Endodermal cell (in vitro differentiated cells): ENCODE measurements at places on chromosomes 11 and 22. TPM values are rescaled to one million over a fixed set of nuclear protein-coding genes. Genes with fewer than 3 reads are reported as not detected.

The SYT9 gene
- 1.9 to 2.2 TPM (median 2.2 TPM) in 3 replicates for total RNA-seq

DNA sequence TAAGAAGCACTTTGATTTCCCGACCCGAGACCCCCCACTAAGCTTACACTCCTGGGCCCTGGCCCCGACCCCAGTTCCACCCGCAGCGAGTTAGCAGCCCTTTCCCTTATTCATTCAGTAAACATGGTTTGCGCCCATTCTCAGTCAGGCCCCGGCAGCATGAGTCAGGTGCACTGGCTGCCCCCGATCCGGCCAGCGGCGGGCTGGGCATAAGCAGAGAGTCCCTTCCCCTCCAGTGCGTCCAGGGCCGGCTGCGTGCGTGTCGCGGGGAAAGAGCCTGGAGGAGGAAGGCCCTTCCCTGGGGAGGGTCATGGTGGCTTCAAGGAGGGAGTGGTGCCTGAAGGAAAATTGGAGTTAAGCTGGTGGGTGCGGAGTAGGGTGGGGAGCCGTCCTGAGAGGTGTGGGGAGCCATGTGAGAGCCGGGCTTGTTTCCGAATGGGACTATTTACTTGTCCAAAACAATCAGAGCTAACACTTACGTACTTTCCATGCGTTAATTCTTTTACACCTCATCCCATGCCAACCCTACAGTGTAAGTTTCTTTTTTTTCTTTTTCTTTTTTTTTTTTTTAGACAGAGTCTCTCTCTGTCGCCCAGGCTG is 657 bp downstream of the IGHMBP2 start:
- no peaks in the 10 kb centered on the region for H3K4me1 ChIP-seq
- H3K27ac ChIP-seq, result no peak overlapping the region
- DNase-seq, result no peak
- H3K36me3 ChIP-seq, result peaks cover 35% of the 10 kb centered on the region
- H3K27me3 ChIP-seq, result no peaks in the 10 kb centered on the region

DNA sequence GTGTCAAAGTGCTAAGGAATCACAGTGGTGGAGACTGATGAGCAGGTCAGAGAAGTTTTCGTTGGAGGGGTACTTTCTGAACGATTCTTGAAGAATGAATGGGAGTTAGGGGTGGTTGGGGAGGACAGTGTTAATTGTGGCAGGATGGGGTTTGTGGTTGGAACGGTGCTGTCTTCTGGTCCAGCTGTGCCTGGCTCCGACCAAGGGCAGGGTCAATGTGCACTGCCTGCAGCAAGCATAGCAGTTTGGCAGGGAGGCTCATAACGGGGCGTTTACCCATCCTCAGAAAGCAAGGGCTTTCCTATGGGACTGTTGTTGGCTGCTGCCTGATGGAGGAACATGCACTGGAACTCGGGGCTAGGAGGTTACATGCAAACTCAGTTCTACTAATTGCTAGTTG is 265.8 kb downstream of the KIRREL3 start:
- H3K4me1 ChIP-seq, result peaks cover 3% of the 10 kb centered on the region
- H3K27me3 ChIP-seq, result no peaks in the 10 kb centered on the region
- no peak overlapping the region for H3K4me3 ChIP-seq
- no peaks in the 10 kb centered on the region for H3K36me3 ChIP-seq
- no peak for DNase-seq

DNA sequence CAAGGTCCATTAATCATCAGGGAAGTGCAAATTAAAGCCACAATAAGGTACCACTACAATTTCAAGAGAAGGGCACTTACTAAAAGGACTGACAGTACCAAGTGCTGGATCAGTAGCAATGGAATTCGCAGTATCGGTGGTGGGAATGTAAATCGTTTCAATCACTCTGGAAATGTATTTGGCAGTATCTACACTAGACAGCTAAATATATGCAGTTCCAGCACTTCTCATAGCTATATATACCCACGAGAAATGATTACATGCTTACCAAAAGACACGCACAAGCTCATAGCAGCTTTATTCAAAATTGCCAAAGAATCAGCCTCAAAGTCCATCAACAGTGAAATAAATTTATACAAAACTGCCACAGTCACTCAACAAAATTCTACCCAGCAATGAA is 4.4 kb upstream of the ZNF280B start:
- H3K4me1 ChIP-seq, result no peaks in the 10 kb centered on the region
- H3K27me3 ChIP-seq, result peaks cover 33% of the 10 kb centered on the region
- H3K27ac ChIP-seq, result no peak overlapping the region
- no peaks in the 10 kb centered on the region for H3K36me3 ChIP-seq
- DNase-seq, result no peak
- H3K4me3 ChIP-seq, result no peak overlapping the region

- peaks cover 21% of the 10 kb centered on the region for H3K36me3 ChIP-seq
- H3K4me1 ChIP-seq, result peaks cover 7% of the 10 kb centered on the region
- no peaks in the 10 kb centered on the region for H3K27me3 ChIP-seq
- H3K27ac ChIP-seq, result no peak overlapping the region
- H3K4me3 ChIP-seq, result no peak overlapping the region
Measured at GRCh38 chr11:934527-934926, 8.9 kb downstream of the AP2A2 start.

The MAPK11 gene
- total RNA-seq, result 0.23 to 0.33 TPM (median 0.32 TPM) in 3 replicates

GRCh38 chr22:31602259-31602952 is 59.6 kb downstream of the PISD start:
- no peaks in the 10 kb centered on the region for H3K27me3 ChIP-seq
- H3K4me3 ChIP-seq, result no peak overlapping the region
- H3K36me3 ChIP-seq, result no peaks in the 10 kb centered on the region

DNA sequence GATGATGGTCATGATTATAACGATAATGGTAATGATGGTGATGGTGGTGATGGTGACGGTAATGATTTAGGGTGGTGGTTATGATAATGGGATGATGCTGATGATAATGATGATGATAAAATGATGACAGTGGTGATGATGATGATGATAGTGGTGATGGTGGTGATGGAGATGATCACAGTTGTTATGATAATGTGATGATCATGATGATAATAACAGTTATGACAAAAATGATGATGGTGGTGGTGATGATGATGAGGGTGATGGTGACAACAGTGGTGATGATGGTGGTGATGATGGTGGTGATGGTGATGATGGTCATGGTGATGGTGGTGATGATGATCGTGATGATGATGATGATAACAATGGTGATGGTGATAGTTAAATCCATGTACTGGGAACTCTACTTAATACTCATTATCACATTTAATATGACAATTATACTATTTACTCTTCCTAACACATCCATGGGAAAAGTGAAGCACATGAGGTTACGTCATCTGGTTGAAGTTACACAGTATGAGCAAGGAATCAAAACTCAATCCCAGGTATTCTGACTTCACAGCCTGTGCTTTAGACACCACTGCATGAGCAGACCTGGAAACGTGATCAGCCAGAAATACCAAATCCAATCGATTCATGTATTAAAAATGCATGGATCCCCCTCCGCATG is 322.2 kb downstream of the BRD1 start:
- H3K4me3 ChIP-seq, result no peak overlapping the region
- H3K27ac ChIP-seq, result no peak overlapping the region
- no peaks in the 10 kb centered on the region for H3K27me3 ChIP-seq
- no peaks in the 10 kb centered on the region for H3K36me3 ChIP-seq

GRCh38 chr22:45127866-45128265 is 35.9 kb upstream of the NUP50 start:
- no peak overlapping the region for H3K4me3 ChIP-seq
- H3K27me3 ChIP-seq, result no peaks in the 10 kb centered on the region
- no peaks in the 10 kb centered on the region for H3K36me3 ChIP-seq
- no peak for DNase-seq

The GRIA4 gene
- total RNA-seq, result 0.37 and 1.4 TPM in 2 replicates

GRCh38 chr11:60887556-60887955 is 18.8 kb downstream of the PRPF19 start:
- no peak overlapping the region for H3K27ac ChIP-seq
- peaks cover 12% of the 10 kb centered on the region for H3K36me3 ChIP-seq
- DNase-seq, result peak; percentile 88

DNA sequence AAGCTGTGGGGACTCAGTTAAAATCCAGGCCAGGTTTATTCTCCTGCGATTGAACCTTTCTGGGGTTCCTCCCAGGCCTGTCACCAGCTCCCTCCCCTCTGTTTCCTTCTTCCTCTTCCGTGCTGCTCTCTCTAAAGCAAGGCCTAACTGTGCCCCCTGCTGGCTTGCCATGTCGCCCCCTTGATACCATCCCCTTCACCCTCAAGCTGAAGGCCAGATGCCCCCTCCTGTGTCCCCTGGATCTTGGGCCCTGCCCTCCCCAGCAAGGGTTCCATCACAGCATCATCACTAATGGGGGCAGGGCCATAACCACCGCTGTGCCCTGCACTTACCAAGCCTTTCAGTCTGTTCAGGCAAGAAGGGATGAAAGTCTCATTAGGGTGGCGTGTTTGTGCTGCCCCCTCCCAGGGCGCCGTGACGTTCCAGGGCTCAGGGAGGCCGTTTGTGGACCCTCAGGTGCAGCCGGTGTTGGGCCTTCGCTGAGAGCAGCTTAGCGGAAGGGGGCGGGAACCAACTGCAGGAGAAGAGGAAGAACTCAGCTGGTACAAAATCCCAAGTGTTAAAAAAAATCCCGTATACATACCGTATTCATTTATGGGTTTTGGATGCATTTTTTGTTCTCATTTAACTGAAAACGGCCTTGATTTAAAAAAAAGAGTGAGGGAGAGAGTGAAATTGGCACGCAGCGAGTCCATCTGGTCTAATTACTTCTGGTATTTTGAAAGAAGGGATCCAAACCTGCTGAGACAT is 69.9 kb downstream of the MPPED1 start:
- no peak overlapping the region for H3K27ac ChIP-seq
- H3K4me1 ChIP-seq, result peaks cover 5% of the 10 kb centered on the region
- DNase-seq, result peak; percentile 57
- no peaks in the 10 kb centered on the region for H3K36me3 ChIP-seq

DNA sequence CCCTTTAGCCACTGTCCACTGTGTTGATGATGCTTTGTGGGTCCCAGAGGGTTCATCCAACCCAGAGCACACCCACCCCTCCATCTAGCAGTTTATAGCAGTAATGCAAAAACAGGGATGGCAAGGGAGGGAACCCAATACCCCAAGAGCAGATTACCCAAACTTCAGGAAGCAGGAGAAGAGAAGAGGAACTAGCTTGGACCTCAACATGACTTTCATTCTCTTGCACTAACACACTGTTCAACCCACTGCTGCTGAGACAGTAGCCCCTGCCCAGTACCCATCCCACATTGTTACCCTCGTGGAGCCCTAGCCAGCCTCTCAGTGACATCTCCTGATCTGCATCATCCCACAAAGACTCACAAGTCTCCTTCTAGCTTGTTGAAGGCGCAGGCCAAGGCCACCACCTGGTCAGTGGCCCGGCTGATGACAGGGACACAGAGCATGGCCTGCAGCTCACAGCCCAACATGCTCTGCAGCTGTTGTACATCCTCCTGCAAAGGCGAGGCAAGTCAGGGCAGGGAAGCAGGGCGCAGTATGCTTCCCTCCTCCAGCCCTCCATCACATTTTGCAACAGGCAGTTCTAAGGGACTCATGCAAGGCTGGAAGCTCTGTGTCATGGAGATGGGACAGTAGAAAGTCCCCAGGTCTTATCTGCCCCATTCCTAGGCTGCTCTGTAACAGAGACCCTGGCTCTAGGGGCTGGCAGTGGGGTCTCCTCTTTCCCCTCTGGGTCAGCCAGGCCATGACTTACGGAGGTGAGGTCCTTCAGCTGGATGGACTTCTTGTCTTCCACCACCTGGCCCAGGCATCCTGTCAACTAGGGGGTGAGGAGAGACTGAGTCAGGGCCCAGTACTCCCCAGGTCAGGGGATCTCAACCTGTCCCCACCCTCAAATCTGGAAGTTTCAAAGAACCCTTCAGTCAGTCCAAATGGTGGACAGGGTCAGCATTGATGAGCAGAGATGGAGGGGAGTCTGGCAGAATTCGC is 85.5 kb downstream of the PDE2A start:
- H3K27ac ChIP-seq, result no peak overlapping the region
- peaks cover 98% of the 10 kb centered on the region for H3K27me3 ChIP-seq
- H3K4me1 ChIP-seq, result no peaks in the 10 kb centered on the region
- DNase-seq, result no peak
- no peak overlapping the region for H3K4me3 ChIP-seq
- no peaks in the 10 kb centered on the region for H3K36me3 ChIP-seq

The CNGA4 gene
- 4.3 and 4.9 TPM in 2 replicates for total RNA-seq

DNA sequence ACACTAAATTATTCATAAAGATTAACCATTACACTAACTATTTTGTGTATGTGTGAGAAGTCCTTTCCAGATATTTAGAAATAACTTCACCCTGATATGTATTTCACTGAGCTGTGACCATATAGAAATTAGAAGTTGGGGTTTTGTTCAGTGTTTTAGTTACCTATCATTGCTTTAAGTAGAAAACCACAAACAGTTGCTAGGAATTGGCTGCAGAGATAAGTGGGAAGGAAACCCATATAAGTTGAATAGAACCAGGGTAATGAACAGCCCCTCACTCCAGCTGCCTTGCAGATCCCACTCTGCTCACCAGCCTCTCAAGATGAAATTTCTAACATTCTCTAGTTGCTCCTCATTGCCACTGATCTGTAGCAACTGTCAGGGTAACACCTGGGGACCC is 10.3 kb downstream of the SRSF8 start:
- no peaks in the 10 kb centered on the region for H3K36me3 ChIP-seq
- no peak overlapping the region for H3K27ac ChIP-seq
- peak; percentile 23 for DNase-seq
- H3K4me1 ChIP-seq, result no peaks in the 10 kb centered on the region
- H3K27me3 ChIP-seq, result no peaks in the 10 kb centered on the region

- no peaks in the 10 kb centered on the region for H3K36me3 ChIP-seq
- H3K4me3 ChIP-seq, result no peak overlapping the region
- no peak for DNase-seq
- H3K27ac ChIP-seq, result no peak overlapping the region
Measured at GRCh38 chr22:26610996-26611395, 6.8 kb downstream of the CRYBB1 start.

The OR2D2 gene
- total RNA-seq, result 0.43 and 1.1 TPM in 2 replicates

GRCh38 chr22:24518771-24519485 is 23.8 kb downstream of the UPB1 start:
- peaks cover 13% of the 10 kb centered on the region for H3K4me1 ChIP-seq
- no peak overlapping the region for H3K27ac ChIP-seq
- H3K27me3 ChIP-seq, result peaks cover 4% of the 10 kb centered on the region

- no peak overlapping the region for H3K4me3 ChIP-seq
- H3K36me3 ChIP-seq, result no peaks in the 10 kb centered on the region
- H3K27me3 ChIP-seq, result no peaks in the 10 kb centered on the region
- H3K27ac ChIP-seq, result no peak overlapping the region
- DNase-seq, result no peak
Measured at GRCh38 chr11:104892723-104893511, 5.3 kb downstream of the CASP12 start.

The PRAME gene
- total RNA-seq, result 0.35 to 0.44 TPM in 2 of 3 replicates, not detected in the other

- H3K36me3 ChIP-seq, result peaks cover 3% of the 10 kb centered on the region
- H3K27me3 ChIP-seq, result no peaks in the 10 kb centered on the region
- H3K4me3 ChIP-seq, result peak overlapping the region; percentile 8
- H3K27ac ChIP-seq, result no peak overlapping the region
- peaks cover 24% of the 10 kb centered on the region for H3K4me1 ChIP-seq
Measured at GRCh38 chr22:40218723-40219294, 41.1 kb downstream of the TNRC6B start.

- H3K27me3 ChIP-seq, result no peaks in the 10 kb centered on the region
- no peak overlapping the region for H3K4me3 ChIP-seq
- H3K27ac ChIP-seq, result no peak overlapping the region
- no peaks in the 10 kb centered on the region for H3K36me3 ChIP-seq
- no peaks in the 10 kb centered on the region for H3K4me1 ChIP-seq
- DNase-seq, result no peak
Measured at GRCh38 chr22:19579115-19579811, 55.1 kb upstream of the CLDN5 start.

GRCh38 chr22:21026783-21027692 is 5.3 kb downstream of the SLC7A4 start:
- no peaks in the 10 kb centered on the region for H3K36me3 ChIP-seq
- H3K4me3 ChIP-seq, result no peak overlapping the region
- DNase-seq, result no peak
- H3K4me1 ChIP-seq, result no peaks in the 10 kb centered on the region

- H3K27ac ChIP-seq, result no peak overlapping the region
- H3K27me3 ChIP-seq, result no peaks in the 10 kb centered on the region
- no peak overlapping the region for H3K4me3 ChIP-seq
- H3K36me3 ChIP-seq, result peaks cover 90% of the 10 kb centered on the region
- no peaks in the 10 kb centered on the region for H3K4me1 ChIP-seq
Measured at GRCh38 chr22:17103351-17103750, 17.8 kb downstream of the TMEM121B start.

The CBLIF gene
- not detected in 3 replicates for total RNA-seq
